Neuronal stem cell (in vitro differentiated cells): ENCODE measurements at places on chromosomes 16 and 17.

GRCh38 chr17:49216953-49217650 lies 6.6 kb downstream of the ABI3 start:
- DNase-seq = no peak

- no peak for DNase-seq
Measured at GRCh38 chr17:8855477-8856204, 11.8 kb downstream of the PIK3R6 start.

DNA sequence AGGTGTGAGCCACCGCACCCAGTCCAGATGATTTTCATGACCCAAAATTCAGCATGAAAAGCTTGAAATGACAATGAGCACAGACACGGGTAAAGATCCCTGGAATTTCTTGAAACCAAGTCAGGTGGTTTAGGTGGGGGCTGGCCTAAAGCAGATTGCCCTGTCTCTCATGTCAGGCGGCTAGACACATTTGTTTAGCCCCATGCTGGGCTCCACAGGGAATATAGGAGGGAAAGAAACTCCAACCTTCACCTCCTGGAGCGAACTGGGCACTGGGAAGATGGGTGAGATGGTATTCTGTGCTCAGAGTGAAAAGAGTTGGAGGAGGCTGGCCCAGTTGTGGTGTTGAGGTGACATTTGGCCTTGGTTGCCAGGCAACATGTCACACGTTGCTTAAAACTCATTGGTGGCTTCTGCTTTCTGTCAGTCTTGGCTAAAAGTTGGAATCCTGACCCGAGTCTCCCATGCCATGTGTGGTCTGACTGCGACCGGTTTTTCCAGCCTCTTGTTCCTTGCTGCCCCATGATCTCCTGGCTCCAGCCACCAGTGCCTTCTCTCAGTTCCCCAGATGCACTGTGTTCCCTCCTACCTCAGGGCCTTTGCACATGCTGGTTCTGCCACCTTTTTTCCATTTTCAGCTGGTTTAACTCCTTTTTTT lies 113.7 kb downstream of the ABCC6 start:
- DNase-seq = no peak

DNA sequence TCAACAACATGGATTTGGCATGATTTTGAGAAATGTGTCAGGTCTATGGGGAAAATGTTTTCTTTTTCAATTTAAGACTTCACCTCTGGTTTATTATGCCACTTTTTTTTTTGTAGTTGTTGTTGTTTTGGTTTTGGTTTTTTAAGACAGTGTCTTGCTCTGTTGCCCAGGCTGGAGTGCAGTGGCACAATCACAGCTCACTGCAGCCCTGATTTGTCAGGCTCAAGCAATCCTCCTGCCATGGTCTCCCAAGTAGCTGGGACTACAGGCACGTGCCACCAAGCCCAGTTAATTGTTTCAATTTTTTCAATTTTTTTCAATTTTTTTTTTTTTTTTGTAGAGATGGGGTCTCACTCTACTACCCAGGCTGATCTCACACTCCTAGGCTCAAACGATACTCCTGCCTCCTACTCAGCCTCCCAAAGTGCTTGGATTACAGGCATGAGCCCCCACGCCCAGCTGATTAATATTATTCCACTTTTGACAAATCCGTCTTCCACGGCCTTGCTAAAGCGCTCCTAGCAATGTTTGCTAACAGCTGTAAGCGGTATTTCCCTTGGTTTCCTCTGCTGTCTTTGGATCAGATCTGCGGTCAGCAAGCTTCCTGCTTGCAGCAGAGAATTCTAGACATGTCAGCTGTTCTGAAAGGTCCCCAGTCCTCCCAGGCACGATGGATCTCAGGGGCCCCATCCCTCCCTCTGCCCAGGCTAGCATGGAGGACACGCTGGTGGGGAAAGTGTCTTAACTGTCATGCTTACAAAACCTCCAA lies 7.0 kb upstream of the MILR1 start:
- DNase-seq = no peak

DNA sequence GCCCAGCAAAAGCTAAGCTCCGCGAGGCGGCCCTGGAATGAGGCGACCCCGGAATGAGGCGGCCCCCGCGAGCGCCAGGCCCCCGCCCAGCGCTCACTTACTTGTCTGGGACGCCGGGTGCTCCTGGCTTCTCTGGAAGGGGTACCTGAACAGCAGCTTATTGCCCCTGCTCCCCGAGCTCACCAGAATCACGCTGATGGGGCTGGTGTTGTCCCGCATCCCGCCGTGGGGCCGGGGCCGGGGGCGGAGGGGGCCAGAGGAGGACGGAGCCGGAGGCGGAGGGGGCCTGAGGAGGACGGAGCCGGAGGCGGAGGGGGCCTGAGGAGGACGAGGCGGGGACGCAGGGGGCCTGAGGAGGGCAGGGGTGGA lies 440 bp downstream of the NPRL3 start:
- peak; percentile 56 for DNase-seq

DNA sequence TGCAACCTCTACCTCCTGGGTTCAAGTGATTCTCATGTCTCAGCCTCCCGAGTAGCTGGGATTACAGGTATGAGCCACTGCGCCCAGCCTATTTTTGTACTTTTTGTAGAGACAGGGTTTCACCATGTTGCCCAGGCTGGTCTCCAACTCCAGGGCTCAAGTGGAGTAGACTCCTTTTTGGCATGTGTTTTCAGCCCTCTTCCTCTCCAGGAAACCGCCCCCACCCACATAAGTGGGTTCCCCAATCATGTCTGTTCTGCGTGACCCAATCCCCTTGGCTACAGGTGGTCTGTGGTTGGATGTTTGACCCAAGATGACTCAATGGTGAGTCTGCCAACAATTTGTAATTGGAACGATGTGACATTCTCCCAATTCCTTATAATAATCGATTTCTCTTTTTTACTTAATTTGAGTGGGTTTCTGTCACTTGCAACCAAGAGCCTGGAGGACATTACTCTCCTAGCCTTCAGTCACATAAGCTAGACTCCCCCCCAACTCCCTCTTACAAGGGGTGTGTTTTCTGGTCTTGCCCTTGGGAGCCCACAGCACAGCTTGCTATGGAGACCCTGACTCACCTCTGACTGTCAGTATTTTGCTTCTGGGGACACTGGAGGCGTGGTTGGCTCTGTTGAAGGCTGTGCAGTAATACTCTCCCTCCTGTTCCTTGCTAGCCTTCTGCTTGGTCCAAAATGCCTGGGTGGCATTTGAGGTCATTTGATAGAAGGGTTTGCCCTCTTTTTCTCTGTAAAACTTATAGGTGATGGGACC lies 34.9 kb downstream of the PECAM1 start:
- DNase-seq = no peak

GRCh38 chr16:61590577-61590976 lies 445.7 kb downstream of the CDH8 start:
- no peak for DNase-seq

GRCh38 chr16:84379709-84380362 lies 11.5 kb downstream of the ATP2C2 start:
- DNase-seq = no peak

GRCh38 chr17:71970312-71970711 lies 150.5 kb upstream of the SOX9 start:
- DNase-seq = no peak

GRCh38 chr16:70157105-70157476 lies 16.5 kb upstream of the CLEC18C start:
- no peak for DNase-seq

- no peak for DNase-seq
Measured at GRCh38 chr17:19239544-19239943, 2.4 kb downstream of the EPN2 start.

GRCh38 chr16:15466886-15467781 lies 32.7 kb downstream of the BMERB1 start:
- DNase-seq = no peak

DNA sequence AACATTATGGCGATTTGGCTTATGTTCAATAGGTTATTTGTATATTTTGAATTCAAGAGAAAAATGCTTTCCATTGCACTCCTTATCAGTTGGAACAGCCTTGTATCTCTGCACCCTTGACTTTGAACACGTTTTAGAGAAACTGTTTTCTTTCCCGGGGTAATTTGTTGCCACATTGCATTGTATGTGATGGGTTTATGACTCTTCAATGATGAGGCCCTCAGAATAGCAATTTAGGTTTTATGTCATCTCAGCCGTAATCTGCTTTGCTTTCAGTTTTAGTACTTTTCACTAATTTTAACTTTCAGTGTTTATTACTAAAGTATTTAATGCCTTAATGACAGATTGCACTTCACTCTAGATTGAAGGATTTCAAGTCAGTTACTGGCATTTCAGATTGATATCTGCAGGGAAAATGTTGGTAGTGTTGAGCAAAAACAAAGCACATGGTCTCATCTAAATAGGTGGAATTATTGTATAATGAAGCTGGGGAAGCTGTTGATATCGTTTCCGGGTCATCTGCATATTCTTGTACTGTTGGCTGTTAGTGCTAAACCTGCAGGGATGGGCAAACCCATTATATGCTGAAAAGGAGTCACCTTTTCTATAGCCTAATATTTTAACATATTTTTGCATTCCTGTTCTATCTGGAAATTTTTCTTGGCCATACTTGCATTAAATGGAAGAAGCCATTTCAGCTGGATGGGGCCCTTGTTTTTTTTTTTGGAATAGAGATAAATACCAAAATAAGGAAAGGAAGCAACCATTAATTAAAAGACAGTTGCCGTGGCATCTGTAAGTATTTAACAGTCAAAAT lies 2.0 kb downstream of the LUC7L3 start:
- no peak for DNase-seq

DNA sequence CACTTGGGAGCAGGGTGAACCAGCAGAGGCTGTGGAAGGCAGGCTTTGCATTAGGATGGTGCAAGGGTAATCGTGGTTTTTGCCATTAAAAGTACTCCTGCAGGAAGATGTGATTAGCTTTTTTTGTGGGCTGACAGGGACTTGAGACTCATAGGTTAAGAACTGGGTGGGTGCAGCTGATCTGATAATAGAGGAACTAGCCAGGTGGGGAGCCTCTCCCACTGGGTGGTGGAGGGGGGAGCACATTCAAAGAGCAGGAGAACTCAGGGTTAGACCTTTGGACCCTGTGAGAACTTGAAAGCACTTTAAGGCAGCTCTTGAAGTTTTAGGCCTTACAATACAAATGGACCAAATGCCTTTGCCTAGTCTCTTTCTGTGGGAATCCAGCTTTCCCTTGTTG lies 32.4 kb downstream of the CCL4 start:
- DNase-seq = no peak

DNA sequence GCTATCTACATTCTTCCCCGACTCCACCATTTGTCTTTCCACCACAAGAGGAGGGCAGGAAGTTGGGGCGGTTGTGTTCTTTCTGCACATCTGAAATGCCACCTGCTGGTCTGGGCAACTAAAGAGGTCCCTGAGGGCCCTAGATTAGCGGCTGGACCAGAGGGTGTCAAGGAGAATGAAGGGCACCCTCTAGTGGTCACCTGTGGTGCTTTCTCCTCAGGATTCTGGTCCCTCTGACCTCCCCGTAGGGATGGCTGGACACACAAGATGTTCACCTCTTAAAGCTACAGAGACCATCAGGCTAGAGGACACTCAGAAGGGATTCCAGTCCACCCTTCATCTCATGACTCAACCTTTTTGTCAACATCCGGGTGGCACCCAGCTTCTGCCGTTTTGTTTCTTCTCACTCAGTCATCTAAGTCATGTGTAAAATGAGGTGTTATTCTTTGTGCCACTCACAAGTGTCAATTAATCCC lies 2.9 kb upstream of the SCIMP start:
- DNase-seq = peak; percentile 37

GRCh38 chr17:18946536-18946935 lies 5.4 kb upstream of the SLC5A10 start:
- DNase-seq = no peak

- no peak for DNase-seq
Measured at GRCh38 chr16:11759163-11759834, 16.6 kb upstream of the TXNDC11 start.

DNA sequence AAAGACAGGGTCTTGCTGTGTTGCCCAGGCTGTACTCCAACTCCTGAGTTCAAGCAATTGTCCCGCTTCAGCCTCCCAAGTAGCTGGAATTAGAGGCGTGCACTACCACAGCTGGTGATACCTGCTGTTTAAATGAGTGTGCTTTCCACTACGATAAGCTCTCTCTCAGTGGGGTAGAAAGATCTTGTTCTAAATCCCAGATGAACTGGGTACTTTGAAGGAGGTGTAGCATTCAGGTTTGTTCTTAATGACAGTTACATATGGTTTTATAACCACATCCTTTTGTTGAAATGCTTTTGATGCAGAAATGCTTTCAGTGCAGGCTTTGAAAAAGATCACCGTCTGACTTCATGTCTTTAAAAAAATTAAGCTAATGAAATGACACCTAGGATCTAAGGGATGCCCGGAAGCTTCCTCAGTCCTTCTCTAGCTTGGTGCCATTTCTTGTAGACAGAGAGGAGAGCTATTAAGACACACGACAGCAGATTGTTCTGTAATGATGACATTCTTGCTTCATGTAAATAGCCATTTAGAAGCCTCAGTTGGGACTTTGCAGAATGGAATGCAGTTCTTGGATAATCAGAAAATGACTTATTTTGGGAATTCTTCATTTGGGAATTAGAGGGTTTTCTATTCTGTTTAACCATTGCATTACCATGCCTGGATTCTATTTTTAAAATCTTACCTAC lies 19.5 kb downstream of the PMM2 start:
- DNase-seq = no peak

- no peak for DNase-seq
Measured at GRCh38 chr16:3879258-3879886, 1.1 kb downstream of the CREBBP start.

GRCh38 chr16:57675741-57676551 lies 7.8 kb downstream of the ADGRG3 start:
- DNase-seq = no peak

GRCh38 chr17:45895304-45895968 lies 1.1 kb downstream of the MAPT start:
- DNase-seq = peak; percentile 32

DNA sequence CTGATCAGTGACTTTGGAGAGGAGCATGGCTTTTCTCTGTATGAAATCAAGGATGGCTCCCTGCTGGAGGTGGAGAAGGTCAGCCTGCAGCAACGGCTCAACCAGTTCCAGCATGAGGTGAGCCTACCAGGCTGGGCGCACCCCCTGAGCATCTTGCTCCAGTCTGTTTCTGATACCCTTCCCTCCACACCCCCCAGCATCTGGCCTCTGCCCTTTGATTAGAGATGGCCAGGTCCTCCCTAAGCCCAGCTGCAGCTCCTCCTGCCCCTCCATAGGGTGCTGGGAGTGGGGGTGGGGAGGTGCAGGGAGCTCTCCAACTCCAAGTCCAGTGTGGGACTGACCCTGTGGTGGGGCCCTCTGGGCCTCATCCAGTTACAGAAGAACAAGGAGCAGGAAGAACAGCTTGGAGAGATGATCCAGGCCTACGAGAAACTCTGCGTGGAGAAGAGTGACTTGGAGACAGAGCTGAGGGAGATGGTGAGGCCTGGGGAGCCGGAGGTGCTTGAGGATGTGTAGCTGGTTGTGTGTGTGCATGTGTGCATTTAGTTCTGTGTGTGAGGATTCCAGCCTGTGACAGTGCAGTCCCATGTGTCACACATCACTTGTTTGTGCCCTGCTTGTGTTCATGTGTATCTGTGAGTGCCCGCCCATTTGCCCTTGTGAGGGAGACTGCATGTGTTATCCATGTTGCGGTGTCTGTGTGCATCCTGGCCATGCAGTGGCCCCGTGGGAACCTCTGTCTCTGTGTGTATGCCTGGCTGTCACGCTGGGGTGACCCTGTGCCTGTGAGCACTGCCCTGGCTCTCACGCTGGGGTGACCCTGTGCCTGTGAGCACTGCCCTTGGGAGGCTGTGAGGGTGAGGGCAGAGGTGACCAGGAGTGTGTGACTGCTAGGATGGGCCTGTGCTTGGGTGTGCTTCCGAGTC lies 3.0 kb downstream of the TBKBP1 start:
- no peak for DNase-seq

GRCh38 chr17:3732210-3732621 lies 8.5 kb downstream of the HASPIN start:
- DNase-seq = no peak
